ENCODE measurements at places on chromosomes 1 and 21.

- DNase-seq = no peak
Observed at GRCh38 chr1:184919892-184920291, 54.4 kb downstream of the NIBAN1 start.

GRCh38 chr1:231172411-231172810, 10.6 kb downstream of the TRIM67 start:
- no peak for DNase-seq

GRCh38 chr1:26820784-26821269, 5.7 kb upstream of the ZDHHC18 start:
- peak; percentile 69 for DNase-seq

DNA sequence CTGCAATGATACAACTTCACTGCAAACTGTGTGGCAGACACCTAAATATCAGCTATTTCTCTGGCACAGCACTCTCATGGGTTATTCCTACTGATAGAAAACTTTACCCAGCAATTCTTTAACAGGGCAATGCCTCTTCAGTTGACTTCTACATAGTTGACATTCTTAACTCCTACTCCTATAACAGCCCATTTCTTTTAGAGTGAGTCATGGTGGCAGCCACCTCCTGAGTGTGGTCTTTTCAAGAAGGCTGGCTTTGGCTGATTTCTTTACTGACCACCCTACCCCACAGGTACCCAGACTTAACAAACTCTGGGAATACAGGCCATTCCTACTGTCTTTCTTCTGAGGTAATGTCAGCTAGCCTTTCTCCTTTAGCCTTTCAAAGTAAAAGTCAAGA, 805.8 kb upstream of the ADGRL2 start:
- DNase-seq = no peak

DNA sequence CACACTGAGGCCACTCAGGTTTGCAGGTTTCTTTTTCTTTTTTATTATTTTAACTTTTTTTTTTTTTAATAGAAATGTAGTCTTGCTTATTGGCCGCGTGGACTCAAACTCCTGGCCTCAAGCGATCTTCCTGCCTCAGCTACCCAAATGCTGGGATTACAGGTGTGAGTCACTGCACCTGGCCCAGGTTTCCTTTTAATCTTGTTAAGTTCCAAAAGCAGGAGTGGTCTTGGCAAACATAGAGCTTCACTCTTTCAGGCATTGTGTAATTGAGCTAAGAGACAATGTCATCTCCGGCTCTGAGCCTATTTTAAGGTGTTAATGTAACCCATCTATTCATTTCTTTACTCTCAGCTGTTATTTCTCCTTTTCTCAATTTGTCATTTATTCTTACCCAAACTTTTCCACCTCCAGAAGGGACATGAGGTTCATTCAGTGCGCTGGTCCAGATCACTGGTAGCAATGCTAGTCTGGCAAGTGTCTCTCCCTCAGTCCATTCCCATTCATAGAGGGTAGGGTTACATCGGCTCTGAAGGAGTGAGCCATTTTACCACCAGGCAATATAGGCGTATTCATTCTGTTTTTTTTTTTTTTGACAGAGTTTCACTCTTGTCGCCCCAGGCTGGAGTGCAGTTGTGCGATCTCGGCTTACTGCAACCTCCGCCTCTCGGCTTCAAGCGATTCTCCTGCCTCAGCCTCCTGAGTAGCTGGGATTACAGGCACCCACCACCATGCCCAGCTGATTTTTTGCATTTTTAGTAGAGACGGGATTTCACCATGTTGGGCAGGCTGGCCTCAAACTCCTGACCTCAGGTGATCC, 11.3 kb upstream of the MFSD2A start:
- DNase-seq = no peak

DNA sequence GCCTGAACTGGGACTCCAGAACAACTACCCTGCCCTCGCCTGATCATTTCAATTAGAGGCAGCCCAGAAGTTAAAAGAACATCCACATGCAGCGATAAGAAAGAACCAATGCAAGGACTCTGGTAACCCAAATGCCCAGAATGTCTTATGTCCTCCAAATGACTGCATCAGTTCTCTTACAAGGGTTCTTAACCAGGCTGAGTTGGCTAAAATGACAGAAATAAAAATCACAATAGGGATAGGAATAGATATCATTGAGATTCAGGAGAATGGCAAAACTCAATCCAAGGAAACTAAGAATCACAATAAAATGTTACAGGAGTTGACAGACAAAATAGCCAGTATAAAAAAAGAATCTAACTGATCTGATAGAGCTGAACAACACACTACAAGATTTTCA, 80.1 kb upstream of the PTGFR start:
- DNase-seq = no peak

GRCh38 chr1:195965036-195965435, 643.2 kb downstream of the KCNT2 start:
- DNase-seq = no peak

DNA sequence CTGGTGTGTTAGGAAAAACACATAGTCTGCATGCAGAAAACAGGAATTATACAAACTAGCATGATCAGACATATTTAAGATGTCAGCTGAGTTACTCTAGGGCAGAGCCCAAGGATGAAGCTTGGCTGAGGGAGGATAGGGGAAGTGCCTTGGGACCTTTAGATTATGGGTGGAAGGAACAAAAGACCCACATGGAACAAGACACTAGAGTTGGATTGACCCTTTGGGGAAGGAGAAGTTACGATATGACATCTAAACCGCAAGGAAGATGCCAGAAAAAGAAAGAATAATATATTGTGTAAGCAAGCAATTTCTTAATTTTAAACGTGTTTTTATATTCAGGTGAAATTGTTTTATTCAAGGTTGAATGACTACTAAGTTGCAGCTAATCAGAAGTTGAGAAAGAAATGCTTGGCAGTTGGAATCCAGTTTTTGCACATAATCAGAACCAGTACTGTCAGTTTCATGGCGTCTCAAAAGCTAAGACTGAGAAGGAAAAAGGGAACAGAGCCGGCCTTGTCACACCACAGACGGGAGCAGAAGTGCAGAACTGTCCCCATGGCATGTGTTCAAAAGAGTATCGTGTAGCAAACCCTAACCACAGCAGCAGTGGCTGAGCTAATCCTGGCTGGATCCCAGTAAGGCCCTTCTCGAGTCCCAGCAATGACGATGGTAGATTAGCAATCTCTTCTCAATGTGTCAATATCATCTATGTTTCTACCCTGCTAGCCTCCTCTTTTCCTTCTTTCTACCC, 31.2 kb upstream of the IFNAR2 start:
- peak; percentile 43 for DNase-seq

- no peak for DNase-seq
Observed at GRCh38 chr1:162857850-162858249, 3.1 kb downstream of the CCDC190 start.

- DNase-seq = no peak
Observed at GRCh38 chr21:25387665-25388064, 219.6 kb downstream of the MRPL39 start.

DNA sequence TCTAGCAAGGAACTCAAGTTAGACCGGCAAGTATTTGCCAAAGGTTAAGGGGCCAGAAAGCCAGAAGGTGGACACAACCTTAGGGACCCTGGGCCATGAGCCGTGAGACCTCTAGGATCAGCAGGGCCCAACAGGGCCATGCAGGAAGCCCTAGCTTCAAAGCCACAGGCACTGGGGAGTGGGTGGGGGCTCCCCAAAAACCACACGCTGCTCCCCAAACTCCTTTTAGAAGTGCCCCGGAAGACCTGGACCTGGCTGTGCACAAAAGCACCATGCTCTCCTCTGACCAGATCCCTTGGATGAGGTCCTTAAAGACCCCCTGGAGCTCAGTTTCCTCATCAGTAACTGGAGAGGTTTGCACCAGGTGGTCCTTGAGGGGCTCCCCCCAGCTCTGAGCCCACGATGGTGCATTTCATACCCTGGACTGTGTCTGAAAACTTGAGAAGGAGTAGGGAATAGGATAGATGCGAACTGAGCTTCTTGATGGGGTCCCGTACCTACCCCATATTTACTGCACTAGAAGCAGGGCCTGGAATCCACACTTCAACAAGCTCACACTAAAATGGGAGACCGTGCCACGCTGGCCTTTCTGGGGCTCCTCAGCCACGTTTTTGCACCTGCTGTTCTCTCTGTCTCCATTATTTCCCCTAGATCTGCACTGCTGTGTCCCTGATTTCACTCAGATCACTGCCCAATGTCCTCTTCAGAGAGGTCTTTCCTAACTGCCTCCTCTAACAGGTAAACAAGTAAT, 40.6 kb upstream of the LBR start:
- DNase-seq = peak; percentile 29

DNA sequence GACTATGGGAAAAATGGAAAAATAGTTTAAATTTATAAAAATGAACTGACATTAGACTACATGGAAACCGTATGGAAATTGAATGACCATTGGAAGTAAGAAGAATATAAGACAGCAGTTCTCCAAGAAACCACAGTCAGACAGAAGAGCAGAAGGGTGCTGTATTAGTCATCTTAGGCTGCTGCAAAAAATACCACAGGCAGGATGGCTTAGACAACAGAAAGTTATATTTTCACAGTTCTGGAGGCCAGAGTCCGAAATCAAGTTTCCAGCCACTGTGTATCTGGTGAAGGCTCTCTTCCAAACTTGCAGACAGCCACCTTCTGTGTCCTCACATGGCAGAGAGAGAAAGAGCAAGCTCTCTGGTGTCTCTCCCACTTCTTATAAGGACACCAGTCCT, 175.2 kb downstream of the DSCAM start:
- no peak for DNase-seq

GRCh38 chr1:178190881-178191280, 97.0 kb downstream of the RASAL2 start:
- DNase-seq = no peak

- no peak for DNase-seq
Observed at GRCh38 chr1:221527886-221528624, 213.8 kb downstream of the DUSP10 start.

DNA sequence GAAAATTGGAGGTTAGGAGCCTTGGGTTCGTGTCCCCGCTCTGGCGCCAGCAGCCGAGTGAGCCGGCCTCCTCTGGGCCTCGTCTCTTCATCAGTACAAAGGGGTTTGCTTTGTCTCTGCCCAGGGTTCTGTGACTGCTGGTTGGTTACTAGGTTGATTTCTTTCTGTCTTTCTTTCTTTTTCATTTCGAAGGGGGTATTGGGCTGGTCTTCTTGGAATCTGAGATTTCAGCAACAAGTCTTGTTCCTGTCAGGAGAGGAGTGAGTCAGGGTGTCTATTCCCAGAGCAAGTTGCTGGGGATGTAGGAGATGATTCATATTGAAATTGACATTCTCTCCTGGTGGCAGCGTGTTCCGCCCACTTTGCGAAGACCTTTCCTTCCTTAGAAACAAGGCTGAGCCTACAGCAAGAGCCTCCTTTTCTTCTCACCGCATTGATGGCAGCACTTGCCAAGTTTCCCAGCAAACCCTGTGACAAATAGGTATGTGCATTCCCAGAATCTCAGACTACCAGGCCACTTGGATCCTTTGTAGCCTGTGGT, 79.2 kb downstream of the MAN1C1 start:
- no peak for DNase-seq

GRCh38 chr1:58769809-58770320, 14.0 kb downstream of the JUN start:
- DNase-seq = no peak

Measured in CD4-positive, alpha-beta T cell treated with Interleukin-1 beta for 1 hour (primary cell).